M059J (cell line): ENCODE measurements at places on chromosomes 13 and 19.
A peak's percentile ranks its signal among the peaks of the same experiment; 100 is the strongest.

- no peak for DNase-seq
These were observed 243.6 kb downstream of the NDFIP2 start for GRCh38 chr13:79724348-79725103.

- DNase-seq = no peak
These were observed 5.7 kb upstream of the KCNC3 start for GRCh38 chr19:50334741-50335421.

DNA sequence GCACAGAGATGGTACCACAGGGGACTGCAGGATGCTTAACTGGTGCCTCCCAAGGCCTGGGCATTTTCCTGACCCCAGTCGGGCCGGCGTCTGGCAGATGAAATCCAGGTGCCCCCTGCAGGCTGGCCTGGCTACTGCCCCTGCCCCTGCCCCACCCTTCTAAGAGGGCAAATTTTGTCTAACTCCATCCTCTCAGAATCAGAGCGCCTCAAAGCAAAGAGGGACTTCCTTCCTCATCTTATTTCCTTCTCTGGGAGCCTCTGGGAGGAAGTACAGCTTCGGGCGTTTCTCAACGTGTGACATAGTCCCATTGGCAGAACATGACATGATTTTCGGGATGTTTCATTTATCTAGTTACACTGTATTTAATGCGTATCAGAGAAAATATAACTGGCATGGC, 2.7 kb downstream of the PRKACA start:
- no peak for DNase-seq

DNA sequence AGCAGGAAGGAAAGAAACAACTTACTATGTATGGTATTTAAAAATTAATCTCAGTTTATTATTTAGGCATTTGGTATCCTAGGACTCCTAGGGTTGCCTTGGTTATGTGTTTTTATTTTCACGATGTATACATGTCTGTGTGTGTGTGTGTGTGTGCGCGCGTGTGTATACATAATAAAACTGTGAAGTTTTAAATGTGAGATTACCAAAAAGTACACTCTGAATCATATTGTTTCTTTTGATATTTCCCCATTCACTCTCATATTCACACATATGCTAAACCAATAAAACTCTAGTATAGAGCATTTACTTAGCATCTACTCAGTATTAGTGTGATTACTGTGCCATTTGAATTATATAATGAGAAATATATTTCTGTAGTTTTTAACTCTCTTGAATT, 30.8 kb upstream of the NDFIP2 start:
- DNase-seq = no peak

DNA sequence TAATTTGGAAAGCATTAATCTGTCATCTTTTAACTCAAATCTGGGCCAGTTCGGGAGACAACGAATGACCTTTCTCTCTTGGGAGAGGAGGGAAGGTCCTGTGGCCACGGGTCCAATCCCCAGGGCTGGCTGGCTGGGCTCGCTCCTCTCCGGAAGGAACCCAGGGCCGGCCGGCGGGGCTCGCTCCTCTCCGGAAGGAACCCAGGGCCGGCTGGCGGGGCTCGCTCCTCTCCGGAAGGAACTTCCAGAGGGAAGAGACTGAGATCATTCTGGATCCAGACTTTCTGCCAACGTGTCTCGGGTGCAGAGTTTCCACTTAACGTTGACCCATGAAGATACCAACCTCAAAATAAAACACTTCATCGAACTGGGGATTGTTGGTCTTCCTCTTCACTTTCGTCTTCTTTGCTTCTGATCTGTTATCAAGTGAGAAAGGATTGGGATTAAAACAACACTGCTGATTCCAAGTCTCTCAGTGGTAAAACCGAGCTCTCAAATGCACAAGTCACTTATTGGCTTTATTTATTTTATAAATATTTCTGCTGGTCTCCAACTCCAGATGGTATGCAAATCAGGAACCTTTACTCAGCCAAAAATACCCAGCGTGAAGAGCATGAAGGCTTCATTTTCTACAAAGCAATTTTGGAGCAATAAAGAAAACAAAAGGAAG, 53.3 kb upstream of the C13orf46 start:
- no peak for DNase-seq

DNA sequence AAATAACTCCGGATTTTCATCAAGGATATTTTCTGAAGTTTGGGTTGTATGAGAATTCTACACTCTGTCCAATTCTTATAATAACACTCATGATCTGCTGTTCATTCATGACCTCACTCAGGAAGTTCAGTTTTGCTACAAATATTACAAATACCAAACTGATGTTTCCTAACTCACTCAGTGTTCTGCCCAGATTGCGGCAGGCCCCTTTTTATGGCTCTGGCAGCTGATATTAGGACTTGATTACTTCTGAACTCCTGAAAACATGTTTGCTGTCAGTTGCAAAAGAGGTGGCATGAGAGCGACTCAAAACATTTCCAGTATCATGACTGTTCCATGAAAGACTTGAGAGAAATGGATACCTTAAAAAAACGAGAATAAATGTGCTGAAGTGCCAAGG, 188.0 kb downstream of the RGCC start:
- peak; percentile 53 for DNase-seq

GRCh38 chr19:15622991-15623390, 8.0 kb downstream of the CYP4F8 start:
- no peak for DNase-seq

GRCh38 chr19:6217752-6218334, 61.9 kb downstream of the MLLT1 start:
- DNase-seq = no peak

- no peak for DNase-seq
These were observed 176.2 kb downstream of the FOXO1 start for GRCh38 chr13:40490086-40490758.

DNA sequence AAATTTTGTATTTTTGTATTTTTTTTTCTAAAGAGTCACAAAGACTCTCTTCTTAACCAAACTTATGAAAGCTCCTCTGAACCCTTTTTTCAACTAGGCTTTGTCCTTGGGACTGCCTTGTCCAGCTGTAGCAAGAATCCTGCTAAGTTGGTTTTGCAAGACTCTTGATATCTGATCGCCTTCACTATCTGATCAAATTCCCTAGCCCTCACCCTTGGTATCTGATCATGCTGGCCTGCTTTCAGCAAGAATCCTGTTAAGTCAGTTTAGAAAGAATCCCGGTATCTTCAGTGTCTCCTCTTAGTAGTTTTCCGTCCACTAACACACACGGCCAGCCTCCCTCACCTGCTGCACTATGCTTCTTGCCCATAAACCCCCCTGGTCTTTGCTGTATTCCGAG, 1.9 kb upstream of the SIGLEC5 start:
- no peak for DNase-seq

- DNase-seq = no peak
These were observed 236.0 kb downstream of the SLITRK5 start for GRCh38 chr13:87907202-87907601.

GRCh38 chr19:28493884-28494283, 719.1 kb downstream of the UQCRFS1 start:
- DNase-seq = no peak

DNA sequence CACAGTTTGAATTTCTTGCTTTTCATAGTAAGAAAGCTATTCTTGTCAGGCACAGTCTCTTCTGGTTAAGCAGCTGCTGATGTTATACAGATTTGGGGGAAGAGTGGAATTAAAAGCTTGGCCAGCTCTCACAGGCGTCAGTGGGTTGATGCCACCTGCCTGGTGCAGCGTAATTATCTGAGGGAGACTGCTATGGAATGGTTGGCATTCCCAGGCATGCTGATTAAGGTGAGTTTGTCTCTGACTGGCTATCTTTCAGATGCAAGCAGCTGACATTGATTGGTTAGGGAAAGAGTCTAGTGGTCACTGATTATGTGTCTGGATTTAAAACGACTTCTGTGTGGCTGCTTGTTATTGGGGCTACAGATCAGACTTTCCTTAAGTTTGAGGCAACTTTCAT, 948.4 kb downstream of the UQCRFS1 start:
- no peak for DNase-seq

GRCh38 chr19:46722421-46723022, 5.6 kb upstream of the PRKD2 start:
- DNase-seq = no peak

- DNase-seq = peak; percentile 39
These were observed 72.2 kb downstream of the DHRS12 start for GRCh38 chr13:51731759-51732158.

DNA sequence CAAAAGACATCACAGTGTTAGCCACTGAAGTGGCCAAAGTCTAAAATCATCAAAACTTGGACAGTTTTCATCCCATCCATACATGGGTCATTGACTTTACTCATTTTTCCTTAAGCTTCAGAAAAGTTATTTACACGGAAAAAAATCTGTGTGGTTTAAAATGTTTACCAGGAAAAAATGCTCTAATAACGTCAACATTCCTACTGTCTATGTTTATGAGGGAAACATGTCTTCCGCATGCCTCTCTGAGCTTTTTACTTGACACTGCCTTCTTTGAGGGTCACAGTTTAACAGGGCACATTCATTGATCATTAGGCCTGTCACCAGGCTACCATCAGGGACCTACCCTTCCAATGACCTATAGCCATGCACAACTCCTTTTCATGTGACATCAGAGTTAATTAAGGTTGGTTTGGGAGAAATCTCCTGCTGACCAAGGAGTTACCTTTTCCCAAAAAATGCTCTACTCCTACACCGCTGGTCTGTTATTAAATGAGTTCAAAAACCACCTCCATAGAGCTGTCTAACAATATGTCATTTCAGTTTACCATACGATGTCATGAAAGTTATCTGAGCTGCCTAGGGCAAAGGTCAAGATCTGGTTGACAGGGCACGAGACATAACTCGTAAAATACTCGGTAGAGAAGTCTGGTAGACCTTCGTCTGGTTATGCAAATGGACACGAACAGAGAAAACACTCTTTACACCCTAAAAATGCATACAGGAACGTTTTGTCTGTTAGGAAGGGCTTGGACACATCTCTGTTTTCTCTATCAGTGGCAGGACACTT, 17.8 kb downstream of the FLT1 start:
- DNase-seq = no peak

DNA sequence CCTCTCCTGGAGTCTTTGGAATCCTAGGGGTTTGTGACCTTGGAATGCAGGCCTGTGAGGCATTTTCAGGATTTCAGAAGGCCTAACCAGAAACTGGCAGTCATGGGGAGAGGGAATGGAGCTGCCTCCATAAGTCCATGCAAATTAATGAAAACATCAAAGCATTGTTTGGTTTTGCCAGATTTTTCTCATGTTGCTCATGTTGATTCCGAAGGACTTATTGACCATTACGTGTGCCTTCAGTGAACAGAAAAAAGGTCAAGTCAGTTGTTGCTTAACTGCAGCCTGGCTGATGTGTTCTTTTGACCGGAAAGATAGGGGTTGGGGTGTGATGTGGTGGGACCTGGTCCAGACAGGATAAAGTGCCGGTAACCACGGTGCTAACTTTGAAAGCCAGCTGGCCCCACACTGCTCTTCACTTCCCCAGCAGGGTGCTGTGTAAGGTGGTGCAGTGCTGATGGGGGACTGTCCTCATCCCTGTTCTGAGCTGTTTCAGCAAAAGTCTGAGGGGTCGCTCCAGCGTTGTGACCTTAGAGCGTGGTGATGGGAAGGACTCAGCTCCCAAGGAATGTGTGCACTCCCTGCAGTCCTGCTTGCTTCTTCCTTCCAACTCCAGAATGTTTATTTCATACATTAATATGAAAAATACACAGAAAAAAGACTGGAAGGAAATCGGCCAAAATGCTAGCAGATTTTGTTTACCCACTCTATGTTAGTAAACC, 3.5 kb downstream of the RNF113B start:
- DNase-seq = peak; percentile 96

DNA sequence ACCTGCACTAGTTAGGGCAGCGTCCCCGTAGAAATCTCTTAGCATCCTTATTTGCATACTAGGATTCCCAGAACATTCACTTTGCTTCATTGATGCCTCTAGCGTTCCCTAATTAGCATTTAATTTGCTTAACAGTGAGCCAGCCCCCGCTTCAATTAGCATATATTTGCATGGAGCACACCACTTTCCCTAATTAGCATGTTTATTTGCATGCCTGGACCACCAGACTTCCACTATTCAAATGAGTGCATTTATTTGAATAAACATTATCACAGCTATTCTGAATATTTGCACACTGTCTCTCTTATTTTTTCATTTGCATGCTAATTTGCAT, 69.6 kb downstream of the RYR1 start:
- no peak for DNase-seq

- peak; percentile 65 for DNase-seq
These were observed 990 bp downstream of the LMTK3 start for GRCh38 chr19:48510421-48511268.

DNA sequence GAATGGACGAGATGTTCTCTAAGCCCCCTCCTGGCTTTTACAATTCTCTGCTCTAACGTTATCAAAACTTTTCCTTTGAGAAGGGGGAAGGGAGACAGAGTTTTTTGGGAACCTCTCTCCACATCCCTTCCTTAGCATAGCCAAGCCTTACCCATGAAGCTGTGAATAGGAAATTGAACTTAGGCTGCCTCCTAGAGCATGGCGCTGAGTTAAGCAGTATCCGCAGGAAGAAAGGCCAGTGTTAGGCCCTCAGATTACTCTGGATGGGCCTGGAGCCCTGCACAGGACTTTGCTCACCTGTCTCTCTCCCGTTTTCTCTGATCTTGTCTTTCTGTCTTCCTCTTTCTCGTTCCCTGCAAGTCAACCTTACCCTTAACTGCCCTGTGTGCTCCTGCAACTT, 39.6 kb downstream of the CYP2B6 start:
- DNase-seq = no peak

DNA sequence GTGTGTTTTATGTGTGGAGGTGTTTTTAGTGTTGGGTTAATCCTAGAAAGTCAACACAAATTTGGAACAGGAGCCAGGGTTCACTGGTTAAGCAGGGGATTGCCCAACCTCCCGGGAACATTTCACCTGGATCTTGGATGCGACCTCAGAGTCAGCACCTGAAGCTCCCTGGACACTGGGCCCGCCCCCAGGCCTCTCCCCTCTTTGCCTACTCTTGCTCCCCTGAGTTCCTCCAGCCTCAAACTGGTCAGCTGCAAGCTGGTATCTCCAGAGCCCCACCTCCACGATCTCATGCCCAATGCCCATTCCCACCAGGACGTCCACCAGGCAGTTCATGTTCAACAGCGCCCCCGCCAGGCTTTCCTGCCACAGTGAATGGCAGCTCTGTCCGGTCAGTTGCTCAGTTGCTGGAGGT, 9.7 kb downstream of the HSD17B14 start:
- DNase-seq = peak; percentile 15

- peak; percentile 33 for DNase-seq
These were observed 605 bp downstream of the TMEM255B start for GRCh38 chr13:113759525-113760137.

- peak; percentile 99 for DNase-seq
These were observed 64.0 kb downstream of the ACSBG2 start for GRCh38 chr19:6199240-6199994.

- no peak for DNase-seq
These were observed 2.9 kb downstream of the EDNRB start for GRCh38 chr13:77915686-77916085.
